Ureter (tissue), 1 donor: ENCODE measurements at places on chromosomes 12 and 14.

DNA sequence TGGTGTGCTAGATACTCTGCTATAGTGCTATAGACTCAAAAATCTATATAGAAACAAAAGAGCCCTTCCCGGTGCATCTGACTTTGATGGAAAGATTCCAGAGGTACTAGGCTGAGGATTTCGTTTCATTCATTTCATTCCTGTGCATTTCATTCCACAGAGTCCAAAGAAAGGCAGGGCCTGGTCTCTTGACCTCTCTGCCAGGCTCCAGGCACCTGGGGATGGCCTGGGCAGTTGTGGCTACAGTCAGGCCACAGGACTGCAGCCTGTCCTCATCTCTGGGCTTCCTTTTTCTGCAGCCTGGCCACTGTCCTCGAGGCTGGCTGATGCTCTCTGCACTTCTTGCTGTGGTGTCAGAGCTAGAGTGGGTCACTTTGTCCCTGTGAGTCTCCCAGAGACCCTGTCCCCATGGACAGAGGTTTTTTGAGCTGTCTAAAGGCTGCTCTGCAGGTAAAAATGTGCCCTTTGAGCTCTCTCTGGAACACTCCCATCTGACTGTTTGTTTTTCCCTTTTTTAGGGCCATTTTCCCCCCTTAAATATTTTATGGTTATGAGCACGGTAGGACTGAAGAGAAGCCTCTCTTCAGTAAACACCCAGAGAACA, 3.2 kb upstream of the VDR start:
- no peak for DNase-seq

- DNase-seq, result no peak
Measured at GRCh38 chr14:90530523-90530922, 133.7 kb downstream of the CALM1 start.

GRCh38 chr12:46134852-46135251, 134.0 kb downstream of the SLC38A1 start:
- DNase-seq, result no peak

GRCh38 chr14:56202256-56202655, 84.0 kb downstream of the PELI2 start:
- no peak for DNase-seq

- DNase-seq, result no peak
Measured at GRCh38 chr12:53782093-53782703, 30.4 kb upstream of the CISTR start.

DNA sequence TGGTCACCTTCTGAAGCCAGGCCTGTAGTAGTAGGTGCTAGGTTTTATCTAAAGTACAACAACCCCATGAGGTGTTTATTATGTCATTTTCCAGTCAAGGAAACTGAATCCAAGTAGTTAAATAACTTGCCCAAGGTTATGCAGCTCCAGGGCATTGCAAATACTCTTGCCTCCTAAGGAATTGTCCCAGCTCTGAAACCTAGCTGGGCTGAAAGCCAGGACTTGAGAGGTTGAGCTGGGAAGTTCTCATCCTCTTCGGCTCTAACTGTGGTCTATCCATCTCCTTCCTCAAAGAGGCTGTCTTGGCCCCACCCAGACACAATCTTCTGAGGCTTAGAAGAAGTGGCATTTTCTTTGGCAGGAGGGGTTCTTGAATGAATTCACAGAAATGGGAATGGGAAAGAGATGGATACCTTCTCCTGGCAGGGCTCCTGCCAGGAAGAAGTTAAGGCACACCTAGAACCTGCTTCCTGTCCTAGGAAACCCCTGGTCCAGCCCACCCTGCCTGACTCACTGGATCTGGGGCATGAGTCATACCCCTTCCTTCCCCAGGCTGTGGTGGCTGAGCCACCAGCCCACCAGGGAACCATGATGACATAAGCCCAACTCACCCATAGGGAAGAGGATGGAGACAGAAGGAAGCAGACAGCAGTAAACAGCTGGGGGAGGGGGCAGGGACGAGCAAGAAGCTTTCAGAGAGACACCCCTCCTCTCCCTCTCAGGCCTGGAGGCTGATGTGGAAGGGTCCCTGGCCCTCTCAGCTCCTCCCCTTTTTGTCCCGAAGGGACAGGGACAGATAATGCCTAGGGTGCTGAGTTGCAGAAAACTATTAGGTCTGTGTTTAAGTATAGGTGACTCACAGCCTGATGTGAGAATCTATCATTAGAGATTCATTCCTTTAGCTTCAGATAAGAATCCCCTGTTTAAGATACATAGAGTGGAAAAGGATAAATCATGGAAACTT, 2.1 kb upstream of the PLEK2 start:
- DNase-seq, result no peak

- no peak for DNase-seq
Measured at GRCh38 chr14:32012571-32012970, 64.5 kb upstream of the ARHGAP5 start.

DNA sequence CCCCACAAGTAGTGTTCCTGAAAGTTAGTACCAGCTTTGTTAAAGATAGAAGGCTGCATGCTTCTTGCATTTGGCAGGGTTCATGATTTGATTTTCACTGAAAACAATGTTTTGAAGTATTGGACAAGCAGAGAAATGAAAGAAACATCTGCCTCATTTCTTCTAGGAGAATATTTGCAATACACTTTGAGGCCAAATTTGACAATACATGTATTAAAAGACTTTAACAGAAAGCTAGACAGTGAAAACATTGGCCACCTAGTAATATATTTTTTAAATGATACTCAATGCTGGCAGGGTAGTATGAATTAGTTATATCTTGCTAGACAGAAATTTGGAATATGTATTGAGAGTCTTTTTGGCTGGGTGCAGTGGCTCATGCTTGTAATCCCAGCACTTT, 68.5 kb downstream of the GCH1 start:
- no peak for DNase-seq

GRCh38 chr14:23306412-23307145, at the start of gene BCL2L2:
Gene BCL2L2, plus strand, starts transcription at chr14:23306833. Its CDS starts 935 bp downstream, at chr14:23307768.
- peak; percentile 94 for DNase-seq

GRCh38 chr14:90644882-90645281, 171.3 kb downstream of the TTC7B start:
- DNase-seq, result no peak

DNA sequence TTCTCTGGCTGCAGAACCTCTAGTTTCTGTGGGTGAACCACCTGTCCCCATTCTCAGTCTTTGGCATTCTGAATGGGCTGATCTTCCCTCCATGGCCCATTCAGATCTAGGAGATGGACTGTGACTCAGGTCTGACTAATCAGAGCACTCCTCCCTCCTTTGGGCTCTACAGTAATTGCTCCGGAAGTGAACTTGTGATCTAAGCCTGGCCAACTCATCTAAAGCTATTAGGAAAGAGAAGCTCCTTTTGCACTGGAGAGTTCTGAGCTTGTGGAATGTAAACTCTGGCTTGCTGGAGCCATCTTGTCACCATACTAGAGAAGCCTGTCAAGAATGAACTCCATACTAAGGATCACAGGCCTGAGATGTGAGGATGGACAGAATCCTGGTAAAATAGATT, 168.2 kb downstream of the SUDS3 start:
- DNase-seq, result no peak

DNA sequence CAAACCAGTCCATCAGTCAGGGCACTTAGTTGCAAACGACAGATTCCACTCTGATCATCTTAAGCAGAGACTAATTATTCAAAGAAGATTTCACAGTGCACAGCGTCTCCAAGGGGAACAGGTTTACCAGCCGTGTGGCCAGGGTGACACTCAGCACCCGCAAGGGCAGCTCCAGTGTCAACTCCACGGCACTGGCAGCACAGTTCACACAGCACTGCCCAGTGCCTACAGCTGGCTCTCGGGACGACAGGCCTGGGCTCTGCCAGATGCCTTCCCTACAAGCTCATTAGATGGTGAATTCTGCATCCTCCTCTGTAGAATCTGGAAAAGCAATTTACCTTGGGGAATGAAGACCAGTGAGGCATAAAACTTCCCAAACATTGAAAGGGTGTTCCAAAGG, 4.9 kb downstream of the OR10P1 start:
- DNase-seq, result no peak

DNA sequence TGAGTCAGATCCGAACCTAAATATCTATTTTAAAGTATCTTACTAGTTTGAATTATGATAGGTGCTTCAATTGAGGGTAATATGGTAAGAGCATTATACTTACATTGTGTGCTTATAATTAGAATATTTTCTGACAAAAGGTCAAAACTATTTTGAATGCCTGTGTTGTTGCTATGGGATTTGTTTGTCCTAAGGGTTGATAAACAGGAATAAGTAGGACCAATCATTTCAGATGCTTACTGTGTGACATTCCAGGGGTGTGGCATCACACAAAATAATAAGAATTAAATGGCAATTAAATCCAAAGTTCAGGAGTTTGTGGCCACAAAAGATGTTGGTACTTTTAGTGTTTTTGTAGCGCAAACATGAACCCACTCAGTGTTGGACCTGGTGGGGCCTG, 256.2 kb upstream of the DDHD1 start:
- no peak for DNase-seq
